Cortex of kidney (tissue), 1 donor: ENCODE measurements at places on chromosomes 16 and 17.

- DNase-seq = no peak
Observed at GRCh38 chr16:66007717-66008116, 358.8 kb upstream of the CDH5 start.

- DNase-seq = no peak
Observed at GRCh38 chr16:31016018-31016417, 5.6 kb upstream of the STX1B start.

DNA sequence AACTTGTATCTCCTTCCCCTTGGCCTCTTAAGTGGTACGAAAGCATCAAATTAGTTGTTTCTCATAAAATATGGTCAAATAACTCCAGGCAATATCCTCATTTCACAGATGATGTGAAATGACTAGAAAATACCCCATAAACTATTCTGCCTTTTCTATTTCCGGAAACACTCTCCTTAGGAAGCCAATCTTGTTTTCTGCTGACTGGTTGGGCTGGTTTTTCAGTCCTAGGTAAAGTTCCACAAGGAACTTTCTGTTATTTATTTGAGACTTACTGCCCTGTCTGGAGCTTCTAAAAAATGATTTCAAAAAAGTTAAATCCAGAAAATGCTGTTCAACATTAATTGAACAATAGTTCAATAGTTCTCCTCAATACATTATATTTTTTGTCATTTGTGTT lies 7.3 kb downstream of the MYOCD start:
- DNase-seq = no peak

DNA sequence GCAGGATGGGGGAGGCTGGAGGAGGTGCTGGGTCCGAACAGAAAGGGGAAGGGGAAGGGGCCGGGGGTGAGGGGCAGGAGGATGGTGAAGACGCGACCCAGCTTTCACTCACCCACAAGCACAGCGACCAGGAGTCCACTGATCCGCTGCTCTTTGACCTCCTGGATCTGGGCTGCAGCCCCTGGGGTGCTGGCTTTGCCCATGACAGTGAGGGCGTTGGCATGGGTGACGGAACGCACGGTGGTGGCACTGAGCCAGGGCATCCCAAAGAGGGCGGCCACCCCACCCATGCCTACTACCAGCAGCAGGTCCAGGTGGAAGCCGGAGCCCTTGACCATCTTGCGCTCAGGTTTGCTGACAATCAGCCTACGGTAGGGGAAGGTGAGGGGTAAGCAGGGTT lies 14.9 kb downstream of the SLC4A1 start:
- DNase-seq = no peak

GRCh38 chr17:42843358-42843934 lies 934 bp upstream of the AOC2 start:
- no peak for DNase-seq

DNA sequence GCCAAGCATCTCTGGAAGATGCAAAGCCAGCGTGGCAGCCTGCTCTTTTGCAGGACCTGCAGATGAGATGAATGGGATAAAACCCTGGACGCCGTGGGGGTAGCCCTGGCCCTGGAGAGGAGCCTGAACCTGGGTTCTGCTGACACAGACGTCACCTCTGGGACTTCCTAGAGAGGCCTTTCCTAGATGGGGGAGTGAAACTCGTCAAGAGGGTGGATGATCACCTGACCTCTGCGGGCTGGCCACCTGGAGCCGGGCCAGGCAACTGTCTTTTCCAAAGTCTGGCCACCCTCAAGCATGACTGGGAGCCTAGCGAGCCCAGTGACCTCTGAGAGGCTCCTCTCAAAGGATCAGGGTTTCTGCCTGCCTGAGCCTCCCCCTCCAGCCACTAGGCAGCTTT lies 529.0 kb downstream of the KCNJ18 start:
- DNase-seq = no peak

GRCh38 chr17:41329279-41329948 lies 13.9 kb upstream of the KRTAP17-1 start:
- no peak for DNase-seq

DNA sequence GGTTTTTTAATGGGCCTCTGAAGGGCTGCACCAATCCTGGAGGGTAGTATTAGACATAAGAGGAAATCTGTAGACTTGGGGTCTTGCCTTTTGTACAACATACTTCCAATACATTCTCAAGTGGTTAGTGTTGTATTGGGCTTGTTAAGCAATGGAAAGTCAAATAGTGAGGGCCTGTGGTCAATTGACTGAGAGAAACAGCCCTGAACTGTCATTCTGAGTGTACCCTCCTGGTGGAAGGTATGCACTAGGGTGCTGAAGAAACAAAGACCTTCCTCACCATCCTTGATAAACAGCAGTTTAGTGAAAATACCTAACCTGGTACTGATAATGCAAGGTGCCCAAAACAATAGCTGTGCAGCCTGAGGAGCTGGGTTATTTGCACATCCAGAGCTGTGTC lies 22.2 kb downstream of the OR2C1 start:
- DNase-seq = no peak

GRCh38 chr16:22659933-22660332 lies 149.2 kb downstream of the NPIPB5 start:
- DNase-seq = no peak

DNA sequence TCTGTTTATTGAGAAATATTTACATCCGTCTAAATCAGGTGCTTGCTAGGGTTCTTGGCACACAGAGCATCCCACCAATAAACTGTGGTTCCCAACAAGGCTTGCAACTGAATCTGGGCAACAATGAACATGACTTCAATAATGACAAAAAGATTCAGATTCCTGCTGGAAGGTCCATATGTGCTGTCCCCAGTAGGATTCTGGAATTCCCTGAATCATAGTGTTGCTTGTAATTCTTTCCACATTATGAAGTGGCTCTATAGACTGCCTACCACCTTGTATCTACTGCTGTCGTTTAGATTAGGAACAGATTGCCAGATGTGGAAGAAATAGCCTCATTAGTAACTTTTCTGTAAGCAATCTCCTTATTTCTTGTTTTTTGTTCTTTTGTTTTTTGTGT lies 265.9 kb downstream of the WWOX start:
- DNase-seq = no peak

- no peak for DNase-seq
Observed at GRCh38 chr17:57785022-57785421, 39.9 kb upstream of the CCDC182 start.

DNA sequence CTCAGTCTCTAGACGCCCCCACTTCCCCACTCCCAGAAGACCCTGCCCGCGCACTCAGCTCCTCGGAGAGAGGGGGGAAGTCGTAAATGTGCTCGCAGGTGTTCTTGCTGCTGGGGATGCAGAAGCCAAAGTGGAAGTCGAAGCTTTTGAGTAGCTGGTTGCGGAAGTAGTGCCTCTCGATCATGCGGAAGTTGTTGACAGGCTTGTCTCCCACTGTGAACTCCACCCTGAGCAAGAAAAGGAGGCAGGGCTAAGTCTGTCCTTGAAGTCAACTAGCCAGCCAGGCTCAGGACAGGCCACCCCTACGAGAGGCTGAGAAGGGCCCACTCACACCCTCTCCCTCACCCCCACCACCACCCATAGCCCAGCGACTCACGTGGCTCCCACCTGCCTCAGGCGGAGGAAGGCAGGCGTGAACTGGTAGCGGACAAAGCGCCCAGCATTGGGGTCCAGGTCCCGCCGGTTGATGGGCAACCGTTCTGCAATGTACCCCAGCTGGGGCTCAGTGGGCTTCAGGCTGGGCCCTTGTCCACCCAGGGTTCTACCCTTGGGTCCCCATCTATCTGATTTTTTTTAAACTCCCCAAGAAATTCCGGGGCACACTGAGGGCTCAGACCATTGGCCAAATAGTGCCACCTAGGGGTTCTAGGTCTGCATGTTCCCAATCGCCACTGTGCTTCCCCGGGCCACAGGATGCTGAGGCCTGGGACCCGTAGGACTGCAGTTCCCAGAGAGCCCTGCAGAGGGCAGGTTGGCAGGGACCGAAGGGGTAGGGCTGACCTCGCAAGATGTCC lies 4.6 kb downstream of the UNC119 start:
- DNase-seq = no peak

- no peak for DNase-seq
Observed at GRCh38 chr16:74307383-74307782, 10.8 kb downstream of the PSMD7 start.

DNA sequence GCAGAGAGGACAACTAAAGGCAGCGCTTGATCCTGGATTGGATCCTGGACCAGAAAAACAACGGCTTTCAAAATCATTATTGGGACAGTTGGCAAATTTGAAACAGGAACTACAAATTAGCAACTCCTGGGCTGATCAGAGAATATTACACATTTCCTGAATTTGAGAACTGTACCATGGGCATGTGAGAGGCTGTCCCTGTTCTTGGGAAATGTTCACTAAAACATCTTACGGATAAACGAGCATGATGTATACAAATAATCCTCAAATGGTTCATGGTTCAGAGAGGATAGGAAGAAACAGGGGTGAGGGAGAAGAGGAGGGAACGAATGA lies 2.3 kb upstream of the ITGAE start:
- no peak for DNase-seq

GRCh38 chr16:72934636-72935403 lies 113.1 kb downstream of the ZFHX3 start:
- DNase-seq = no peak

DNA sequence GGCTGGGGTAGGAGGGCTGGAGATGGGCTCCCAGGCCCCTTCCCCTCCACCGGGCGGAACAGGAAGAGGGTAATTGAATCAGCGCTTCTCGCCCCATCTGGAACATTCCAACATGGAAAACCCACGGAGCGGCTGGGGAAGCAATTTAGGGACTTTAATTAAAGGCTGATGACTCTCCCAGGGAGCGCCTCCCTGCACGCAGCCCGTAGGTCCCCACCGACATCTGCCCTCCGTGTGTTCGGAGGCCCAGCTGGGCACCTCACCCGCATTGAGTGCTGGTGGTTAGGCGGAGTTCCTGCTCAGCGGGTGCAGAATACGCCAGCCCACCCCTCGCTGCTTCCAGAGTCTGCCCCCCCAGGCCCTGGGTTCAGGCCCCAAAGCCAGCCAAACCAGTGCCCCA lies 10.0 kb downstream of the HS3ST6 start:
- DNase-seq = no peak

DNA sequence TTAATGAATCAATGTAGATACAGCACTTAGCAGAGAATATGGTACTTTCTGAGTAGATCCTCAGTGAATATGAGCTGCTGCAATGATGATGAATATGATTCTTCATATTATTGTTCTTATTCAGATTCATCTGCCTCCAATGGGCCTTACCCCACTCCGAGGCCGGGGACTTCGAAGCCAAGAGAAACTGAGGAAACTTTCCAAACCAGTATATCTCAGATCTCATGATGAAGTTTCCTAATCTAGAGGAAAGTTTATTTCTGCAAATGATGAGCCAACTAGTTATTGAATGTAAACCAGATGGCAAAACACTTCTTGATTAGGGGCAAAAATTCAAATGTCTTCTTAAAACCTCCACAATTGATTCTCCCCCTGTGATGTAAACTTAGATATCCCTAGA lies 23.3 kb downstream of the LYRM1 start:
- no peak for DNase-seq

DNA sequence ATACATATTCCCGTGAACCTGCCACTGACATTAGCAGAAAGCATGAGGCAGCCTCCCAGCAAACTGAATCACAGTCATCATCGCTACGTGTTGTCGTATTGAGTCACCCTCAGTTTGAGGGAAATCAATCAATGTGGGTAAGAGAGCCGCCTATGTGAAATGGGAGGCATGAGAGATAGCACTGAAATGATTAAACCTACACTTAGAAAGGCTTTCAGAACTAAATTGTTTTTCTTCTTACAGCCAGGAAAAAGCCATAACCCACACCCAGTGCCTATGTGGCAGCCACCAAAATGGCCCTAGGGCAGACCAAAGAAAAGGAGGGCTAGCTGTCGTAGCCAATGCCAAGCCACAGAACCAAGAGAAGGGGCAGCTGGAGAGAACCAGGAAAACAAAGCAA lies 90.5 kb downstream of the ADAMTS18 start:
- no peak for DNase-seq

GRCh38 chr17:8360751-8361150 lies 15.8 kb downstream of the KRABD2 start:
- DNase-seq = no peak

GRCh38 chr17:63997341-63998048 lies 656 bp upstream of the PRR29 start:
- DNase-seq = no peak

GRCh38 chr17:3308603-3309002 lies 10.4 kb upstream of the OR3A1 start:
- no peak for DNase-seq

DNA sequence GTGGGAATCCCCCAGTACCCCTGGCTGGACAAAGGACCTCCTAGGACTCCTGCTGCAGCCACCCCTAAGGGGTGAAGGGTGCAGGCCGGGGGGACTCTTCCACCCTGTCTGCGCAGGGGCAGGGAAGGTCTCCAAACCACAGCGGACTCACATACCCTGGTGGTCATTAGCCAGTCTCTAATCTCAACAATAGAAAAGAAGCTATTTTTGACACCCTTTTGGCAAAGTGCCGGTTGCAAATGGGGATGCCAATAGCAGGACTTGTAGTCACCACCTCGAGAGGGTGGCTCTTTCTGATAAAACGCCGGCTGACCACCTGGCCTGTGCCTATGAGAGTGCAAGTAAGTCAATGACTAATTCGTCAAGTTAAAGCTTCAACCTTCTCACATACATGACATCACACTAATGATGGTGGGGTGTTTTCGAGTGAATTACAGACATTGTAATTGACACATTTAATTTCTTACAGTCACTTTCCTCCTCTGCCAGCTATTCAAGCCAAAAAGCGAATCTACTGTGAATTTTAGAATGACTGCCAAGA lies 23.1 kb upstream of the DNAH17 start:
- DNase-seq = no peak

DNA sequence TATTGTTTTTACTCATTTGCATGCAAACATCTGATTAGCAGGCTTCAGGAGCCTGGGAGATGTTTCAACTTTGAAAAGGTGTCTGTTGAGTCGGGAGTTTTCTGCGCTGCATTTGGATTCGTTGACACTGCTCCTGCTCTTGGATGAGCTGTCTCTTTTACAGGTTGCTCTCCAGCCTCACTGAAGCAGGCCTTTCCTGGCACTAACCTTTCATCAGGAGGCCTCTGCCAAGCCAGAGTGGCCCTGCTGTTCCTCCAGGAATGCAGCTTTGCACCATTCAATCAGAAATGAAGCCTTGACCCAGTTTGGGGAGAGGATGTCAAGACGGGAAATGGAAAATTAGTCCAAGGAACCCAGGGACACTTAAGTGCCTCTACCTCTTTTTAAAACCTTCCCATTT lies 330 bp upstream of the KRTAP29-1 start:
- no peak for DNase-seq

- DNase-seq = no peak
Observed at GRCh38 chr17:19378416-19379360, at the start of gene MAPK7. Gene MAPK7 (plus strand): TSS chr17:19378498. CDS start chr17:19378901, 403 bp downstream.

- DNase-seq = no peak
Observed at GRCh38 chr17:80195671-80196529, 24.2 kb downstream of the SGSH start.
